Kidney epithelial cell (primary cell): ENCODE measurements at places on chromosomes 6 and 20. TPM values are rescaled to one million over a fixed set of nuclear protein-coding genes. Genes with fewer than 3 reads are reported as not detected.

DNA sequence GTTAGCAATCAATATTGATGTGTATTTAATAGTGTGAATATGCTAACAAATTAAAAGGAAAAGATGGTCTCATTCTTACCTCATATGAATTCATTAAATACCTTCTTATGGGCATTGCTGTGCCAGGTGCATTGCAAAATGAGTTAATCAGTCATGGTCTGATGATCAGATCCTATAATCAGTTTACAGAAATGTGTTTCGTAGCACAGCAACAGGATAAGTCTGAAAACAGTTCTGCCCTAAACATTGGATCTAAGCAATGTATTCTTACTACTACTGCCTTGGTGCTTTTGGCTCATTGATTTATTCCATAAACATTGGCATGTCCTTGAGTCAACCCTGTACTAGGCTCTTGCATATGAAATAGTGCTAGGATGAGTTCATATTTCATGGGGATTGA, 417.0 kb upstream of the JAG1 start:
- DNase-seq, result no peak

DNA sequence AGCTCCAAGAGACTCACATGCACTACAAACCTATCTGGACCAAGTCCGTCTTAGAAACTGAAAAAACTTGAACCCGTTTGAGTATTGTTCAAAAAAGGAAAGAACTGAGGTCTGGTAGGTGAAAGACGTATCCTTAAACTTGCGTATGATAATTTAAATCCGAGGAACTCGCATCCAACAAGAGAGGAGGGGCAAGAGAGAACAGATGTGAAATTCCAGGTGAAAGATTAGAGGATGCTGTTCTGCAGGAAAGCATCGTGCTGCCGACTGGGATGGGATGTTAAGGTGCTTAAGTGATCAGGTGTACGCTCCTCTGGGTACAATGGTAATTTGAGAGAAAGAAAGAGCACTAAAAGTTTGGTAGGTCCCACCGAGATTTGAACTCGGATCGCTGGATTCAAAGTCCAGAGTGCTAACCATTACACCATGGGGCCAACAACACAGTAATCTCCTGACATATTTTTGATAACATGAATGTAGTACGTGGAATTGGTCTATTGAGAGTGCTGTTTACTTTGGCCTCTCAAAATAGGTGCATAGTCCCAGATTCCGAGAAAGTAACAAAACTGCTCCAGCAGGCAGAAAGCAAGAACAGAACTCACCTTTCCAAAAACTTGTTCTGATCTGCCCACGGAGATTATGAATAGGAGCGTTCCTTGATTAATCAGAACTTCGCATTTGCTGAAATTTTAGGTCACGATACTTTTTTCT, 53.5 kb upstream of the BTN3A2 start:
- no peak for DNase-seq

DNA sequence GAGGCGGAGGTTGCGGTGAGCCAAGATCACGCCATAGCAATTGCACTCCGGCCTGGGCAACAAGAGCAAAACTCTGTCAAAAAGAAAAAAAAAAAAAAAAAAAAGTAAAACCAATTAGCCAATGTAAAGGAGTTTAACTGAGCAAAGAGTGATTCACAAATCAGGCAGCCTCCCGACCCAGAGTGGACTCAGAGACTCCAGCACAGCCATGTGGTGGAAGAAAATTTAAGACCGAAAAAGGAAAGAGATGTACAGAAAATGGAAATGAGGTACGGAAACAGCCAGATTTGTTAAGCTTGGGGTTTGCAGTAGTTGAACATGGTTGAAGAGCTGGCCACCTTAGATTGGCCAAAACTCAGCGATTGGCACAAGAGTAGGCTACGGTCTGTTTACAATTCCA, 51.4 kb downstream of the ERMARD start:
- DNase-seq, result no peak

DNA sequence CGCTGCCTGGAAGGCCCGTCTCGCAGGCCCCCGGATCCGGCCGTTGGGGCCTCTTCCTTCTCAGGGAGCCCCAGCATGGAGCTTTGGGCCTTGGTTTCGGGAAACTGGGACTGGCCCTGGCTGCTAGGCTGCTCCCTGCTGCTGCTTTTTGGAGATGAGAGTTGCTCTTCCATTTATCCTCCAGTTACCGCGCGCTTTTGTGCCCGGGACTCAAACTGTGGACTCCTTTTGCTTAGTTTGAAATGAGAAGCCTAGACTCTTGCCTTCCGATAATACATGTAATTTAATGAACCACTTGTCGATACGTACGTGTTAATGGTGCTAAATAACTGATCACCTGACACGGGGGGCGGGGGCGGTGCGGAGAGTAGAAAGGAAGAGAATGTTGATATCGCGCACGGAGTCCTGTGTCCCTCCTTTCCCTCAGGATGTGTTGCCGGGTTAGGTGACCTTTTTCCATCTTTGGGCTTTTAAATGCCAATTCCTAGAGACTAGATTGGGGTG, 968 bp downstream of the PHF3 start:
- no peak for DNase-seq

The HLA-DPB1 gene
- 5.5 and 7.6 TPM in 2 replicates for total RNA-seq
